CD8-positive, alpha-beta T cell (primary cell): ENCODE measurements at places on chromosomes 7 and 10.

DNA sequence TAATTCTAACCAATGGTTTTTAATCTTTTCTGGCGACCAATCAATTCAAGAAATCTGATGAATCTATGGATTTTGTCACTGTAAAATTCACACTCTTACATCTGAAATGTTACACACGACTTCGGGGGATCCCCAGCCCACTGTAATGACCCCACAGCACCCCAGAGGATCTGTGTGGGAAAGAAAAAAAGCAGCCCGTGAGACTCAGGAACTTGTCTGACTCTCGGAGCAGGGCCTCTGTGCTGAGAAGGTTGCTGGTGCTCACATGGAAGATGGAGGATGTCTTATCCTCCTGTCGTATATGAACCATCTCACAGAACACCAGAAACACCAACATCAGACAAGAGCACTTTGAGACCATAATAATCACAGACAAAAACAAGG lies 228.4 kb upstream of the INHBA start:
- no peak for DNase-seq

DNA sequence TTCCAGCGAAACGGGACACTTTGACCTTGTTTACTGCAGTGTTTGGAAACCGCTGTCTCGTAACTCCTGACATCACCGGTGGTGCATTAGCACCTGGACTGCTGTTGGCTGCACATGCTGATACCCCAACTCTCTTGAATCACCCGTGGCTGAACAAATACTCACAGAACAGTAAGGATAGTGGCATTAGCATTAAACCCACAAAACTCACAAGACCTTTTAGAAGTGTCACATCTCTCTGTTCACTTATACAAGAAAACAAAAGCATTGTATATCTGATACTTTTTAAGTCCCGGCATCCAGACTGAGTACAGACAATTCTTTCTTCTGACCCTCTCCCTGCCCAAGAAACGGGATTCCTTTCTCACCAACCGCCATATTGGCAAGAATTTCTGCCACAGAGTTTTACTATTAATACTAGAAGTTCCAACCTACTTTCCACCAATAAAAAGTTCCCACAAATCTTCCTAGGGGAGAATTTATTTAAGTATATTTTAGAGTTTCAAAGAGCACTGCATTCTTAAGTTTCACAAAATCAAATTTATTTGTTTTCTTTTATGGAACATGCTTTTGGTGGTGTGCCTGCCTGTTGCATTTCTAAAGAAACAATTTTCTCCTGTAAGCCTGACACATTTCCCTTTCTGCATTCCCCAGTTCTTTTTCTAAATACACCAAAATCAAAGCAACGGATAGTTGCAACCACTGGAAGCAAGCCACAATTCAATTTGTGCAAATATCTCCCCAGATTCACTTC lies 208.4 kb upstream of the KLF14 start:
- DNase-seq, result no peak

GRCh38 chr10:44714451-44714850 lies 196.7 kb upstream of the TMEM72 start:
- DNase-seq, result no peak

DNA sequence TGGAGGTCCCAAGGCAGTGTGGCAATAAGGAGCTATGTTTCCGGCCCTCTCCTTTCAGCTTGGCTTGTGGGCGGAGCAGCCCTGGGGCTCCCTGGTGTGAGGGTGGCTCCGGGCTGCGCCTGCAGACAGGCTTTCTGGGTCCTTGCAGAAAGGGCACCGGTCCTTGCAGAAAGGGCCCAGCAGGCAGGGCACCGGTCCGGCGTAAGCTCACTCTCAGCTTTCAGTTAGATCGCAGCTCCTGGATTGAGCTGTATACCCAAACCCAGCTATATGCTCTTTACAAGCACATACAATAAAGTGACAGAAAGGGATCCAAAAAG lies 293.8 kb upstream of the SHH start:
- no peak for DNase-seq

DNA sequence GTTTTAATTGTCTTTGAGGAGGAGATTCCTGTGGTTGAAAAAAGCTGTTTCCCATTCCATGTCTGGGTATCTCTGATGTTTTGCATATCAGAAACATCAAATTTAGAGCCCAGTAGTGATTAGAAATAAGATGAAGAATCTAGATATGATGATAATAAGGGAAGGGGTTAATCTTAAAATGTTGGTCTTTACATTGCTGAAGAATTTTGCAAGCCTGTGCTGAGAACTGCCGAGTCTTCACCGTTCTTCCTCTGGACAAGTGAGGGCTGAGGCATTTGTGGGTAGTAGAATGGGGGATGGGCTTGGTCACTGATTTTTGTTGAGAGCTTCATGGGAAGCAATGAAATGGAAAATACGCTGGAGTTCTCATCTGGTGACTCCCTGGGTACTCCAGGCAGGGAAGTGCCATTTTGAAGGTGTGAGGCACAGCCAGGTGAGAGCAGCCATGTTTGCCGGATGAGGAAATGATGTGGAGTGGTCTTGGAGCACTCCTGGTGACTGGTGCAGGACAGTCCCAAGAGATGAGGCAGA lies 10.2 kb downstream of the TCF7L2 start:
- no peak for DNase-seq

DNA sequence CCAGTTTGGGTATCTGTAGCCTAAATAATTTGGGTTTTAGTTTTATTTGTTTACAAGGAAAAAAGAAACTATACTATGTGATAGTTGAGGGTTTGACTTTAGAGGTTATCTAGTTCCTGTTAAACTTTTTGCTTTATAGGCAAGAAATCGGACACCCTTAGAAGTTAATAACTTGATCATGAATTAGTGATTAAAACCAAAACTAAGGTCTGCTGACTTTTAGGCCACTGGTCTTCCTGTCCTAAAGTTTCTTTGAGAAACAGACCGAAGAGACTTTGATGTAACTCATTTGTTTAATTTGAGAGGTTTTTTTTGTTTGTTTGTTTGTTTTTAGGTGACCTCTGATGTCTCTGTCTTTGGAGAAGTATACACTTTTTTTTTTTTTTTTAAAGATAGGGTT lies 59.7 kb downstream of the PHTF2 start:
- no peak for DNase-seq

DNA sequence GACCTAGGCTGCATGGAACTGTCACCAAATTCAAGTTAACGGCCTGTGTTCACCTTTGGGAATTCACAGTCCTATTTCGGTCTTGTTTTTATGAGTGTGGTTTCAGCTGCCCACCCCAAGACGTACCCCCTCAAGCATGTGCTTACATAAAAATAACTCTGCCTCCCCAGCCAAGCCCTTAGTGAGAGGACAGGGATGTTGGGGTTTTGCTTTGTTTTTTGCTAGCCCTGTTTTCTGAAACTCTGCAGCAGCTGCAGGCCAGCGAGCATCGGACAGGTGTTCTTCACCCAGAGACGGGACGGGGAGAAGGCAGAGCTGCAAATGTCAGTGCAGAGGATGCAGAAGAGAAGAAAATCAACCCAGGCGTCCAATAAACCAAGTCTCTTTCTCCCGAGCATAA lies 13.5 kb downstream of the CHST15 start:
- no peak for DNase-seq

- DNase-seq, result no peak
Measured at GRCh38 chr10:95214793-95215192, 20.8 kb downstream of the ACSM6 start.

DNA sequence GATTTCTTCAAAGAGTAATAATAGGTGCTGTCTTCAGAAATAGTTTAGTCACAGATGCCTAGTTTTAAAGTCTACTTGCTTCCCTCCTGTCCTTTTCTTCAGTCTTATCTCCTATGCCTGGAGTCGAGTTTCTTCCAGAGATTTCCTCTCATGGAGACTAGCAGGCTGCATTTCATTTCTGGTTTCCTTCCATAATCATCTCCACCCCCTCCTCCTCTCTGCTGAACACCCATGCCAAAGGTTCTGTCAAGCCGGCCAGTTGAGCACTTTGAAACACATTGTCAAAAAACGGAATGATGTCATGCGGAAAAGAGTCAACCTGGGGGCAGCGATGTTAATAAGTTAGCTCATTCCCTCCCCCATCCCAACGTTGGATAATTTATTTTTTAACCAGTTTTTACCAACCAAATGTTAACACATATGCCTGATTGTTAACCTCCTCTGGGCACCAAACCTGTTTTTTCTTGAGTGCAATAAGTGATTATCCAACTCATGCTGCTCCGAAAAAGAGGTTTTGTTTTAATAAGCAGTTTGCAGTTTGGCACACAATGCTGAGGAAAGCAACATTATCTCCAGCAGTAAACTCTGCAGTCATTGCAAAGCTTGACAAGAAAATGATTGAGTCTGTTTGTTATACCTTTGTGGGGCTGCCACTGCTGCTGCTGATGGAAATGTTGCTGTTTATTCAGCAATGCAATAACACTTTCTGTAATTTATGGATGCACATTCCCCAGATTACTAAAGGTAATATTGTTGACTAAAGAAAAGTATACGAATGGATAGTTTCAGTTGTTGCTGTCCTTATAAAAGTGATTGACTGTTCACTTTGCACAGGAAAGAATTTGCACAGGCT lies 161.6 kb downstream of the LRMDA start:
- DNase-seq, result no peak

GRCh38 chr10:106547047-106547635 lies 617.4 kb downstream of the SORCS1 start:
- DNase-seq, result no peak

GRCh38 chr7:24972991-24973390 lies 7.0 kb downstream of the OSBPL3 start:
- DNase-seq, result no peak

GRCh38 chr7:116316838-116317628 lies 106.7 kb downstream of the TES start:
- DNase-seq, result no peak

DNA sequence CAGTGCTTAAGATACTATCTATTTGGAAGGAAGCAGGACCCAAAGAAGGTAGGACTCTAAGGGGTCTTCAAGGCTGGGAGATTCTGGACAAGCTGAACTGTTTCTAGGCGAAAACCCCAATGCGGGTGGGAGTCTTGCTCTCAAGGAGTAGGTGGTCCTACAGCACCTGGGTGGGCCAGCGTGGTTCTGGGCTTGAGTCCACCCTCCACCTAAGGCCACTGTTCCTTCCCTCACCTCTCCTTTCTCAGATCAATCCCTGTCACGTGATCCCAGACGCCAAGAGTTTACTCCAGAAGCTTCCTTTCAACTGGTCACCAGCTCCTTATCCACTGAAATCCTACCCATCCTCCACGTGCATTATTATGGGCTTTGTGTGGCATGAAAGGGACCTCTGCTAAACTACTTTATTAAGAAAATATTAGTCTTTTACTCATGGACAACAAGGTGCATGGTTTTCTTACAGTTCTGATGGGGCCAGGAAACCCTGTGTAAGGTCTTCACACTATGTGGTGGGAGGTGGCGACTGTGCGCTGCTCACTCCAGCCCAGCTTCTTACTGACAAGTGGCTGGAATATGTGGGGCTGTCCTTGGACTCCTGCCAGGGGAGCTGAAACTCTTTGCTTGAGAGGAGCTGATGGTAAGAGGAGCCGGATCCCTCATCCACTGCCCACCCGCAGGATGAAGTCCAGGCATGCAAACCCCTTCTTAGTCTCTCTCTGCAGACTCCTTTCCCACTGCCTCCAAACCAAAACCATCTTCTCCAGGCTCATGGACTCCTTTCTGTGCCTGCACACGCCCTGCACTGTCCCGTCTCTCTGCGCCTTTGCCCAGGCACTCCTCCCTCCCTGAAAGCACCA lies 1.6 kb downstream of the ZNF746 start:
- no peak for DNase-seq

GRCh38 chr10:13349463-13350274 lies 1.6 kb upstream of the SEPHS1 start:
- peak; percentile 28 for DNase-seq

- no peak for DNase-seq
Measured at GRCh38 chr7:101792051-101792681, 25.3 kb upstream of the CUX1 start.

DNA sequence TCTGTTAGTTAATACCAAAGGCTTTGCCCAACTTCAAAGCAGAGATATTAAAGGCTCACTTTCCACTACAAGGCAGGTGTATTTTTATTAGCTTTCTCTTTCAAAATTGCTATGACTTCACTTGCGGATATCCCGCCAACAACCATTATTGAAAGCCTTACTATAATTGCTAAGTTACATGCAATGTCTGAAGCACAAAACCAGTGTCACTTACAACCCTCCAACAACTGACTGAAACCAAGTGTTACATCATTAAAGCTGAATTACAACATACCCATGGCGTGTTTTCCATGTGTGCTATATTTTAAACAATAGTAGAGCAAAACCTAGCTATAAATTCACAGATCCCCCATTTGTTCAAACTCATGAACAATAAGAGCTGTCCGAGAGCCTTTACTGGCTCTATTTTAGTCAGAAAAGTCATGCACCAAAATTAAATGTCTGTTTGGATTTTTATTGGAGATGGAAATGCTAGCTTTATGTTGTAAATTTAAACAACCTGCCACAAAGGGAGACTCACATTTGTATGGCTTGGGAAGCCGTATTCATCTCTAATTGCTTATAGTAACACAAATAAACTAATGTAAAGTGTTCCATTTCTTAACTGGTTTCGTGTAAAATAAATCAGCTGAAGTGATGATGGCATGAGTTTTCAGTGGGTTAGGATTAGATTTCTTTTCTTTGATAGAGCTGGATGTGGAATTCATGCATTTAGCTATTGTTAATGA lies 227.1 kb downstream of the AGMO start:
- DNase-seq, result no peak

DNA sequence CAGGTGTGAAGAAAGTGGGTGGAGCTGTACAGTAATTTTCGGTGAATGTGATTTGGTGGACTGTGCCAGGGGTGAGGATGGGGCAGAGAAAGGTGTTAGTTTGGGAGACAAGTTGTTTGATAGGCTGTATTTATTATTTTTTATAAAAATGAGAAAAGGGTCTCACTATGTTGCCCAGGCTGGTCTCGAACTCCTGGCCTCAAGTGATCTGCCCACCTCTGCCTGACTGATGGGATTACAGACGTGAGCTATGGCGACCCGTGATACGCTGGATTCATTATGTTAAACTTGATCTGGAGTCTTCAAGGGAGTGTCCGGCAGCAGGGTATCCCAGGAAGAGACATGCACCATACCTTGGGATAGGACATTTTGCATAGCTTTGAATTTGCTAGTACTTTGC lies 1.3 kb downstream of the KAT6B start:
- no peak for DNase-seq

DNA sequence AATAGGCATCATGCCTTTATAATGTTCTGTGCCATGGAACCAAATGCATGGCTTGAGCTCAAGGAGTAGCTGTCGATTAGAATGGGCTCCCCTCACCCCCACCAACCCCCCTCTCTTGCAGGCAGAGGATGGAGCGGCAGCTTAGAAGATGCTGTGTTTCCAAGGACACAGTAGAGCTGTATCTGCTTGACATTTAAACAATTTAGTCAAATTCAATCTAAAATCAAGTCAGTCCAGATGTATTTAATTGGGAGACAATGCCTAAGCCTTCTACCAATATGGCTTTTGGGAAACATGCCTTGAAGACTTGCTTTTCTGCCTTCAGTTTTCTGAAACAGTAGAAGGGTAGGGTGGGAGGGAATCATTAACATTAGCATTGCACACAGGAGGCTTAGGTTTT lies 497.1 kb upstream of the NRP1 start:
- no peak for DNase-seq

- no peak for DNase-seq
Measured at GRCh38 chr10:35908451-35908850, 266.4 kb upstream of the FZD8 start.
